Bronchus fibroblast of lung (primary cell): ENCODE measurements at places on chromosomes 1 and 21. TPM values are rescaled to one million over a fixed set of nuclear protein-coding genes. Genes with fewer than 3 reads are reported as not detected.

SLC1A7 gene
- not detected in 2 replicates for total RNA-seq

GPR61 gene
- total RNA-seq, result not detected in 2 replicates

FOXD3 gene
- not detected in 2 replicates for total RNA-seq

LCE2B gene
- not detected in 2 replicates for total RNA-seq

AMPD1 gene
- not detected in 2 replicates for total RNA-seq

TTLL7 gene
- 3.4 and 5.8 TPM in 2 replicates for total RNA-seq

UBXN10 gene
- total RNA-seq, result under 0.01 TPM in 2 replicates

SPRR1B gene
- not detected in 2 replicates for total RNA-seq

FGR gene
- total RNA-seq, result under 0.01 TPM in 1 of 2 replicates, not detected in the other

ITGB2 gene
- 0.34 TPM in 1 of 2 replicates, not detected in the other for total RNA-seq

CFAP126 gene
- total RNA-seq, result not detected in 2 replicates

SPATA1 gene
- total RNA-seq, result not detected in 2 replicates

STUM gene
- not detected in 2 replicates for total RNA-seq

COL11A1 gene
- 7.9 and 8.8 TPM in 2 replicates for total RNA-seq

ZNF683 gene
- not detected in 2 replicates for total RNA-seq

KIF26B gene
- total RNA-seq, result 0.59 and 1.0 TPM in 2 replicates

KRTAP12-2 gene
- not detected in 2 replicates for total RNA-seq

TENT5C gene
- total RNA-seq, result 0.17 and 0.30 TPM in 2 replicates

AIM2 gene
- total RNA-seq, result not detected in 2 replicates

OR10J1 gene
- not detected in 2 replicates for total RNA-seq

FOXO6 gene
- not detected in 2 replicates for total RNA-seq

CD244 gene
- not detected in 2 replicates for total RNA-seq

GOLT1A gene
- not detected in 2 replicates for total RNA-seq

SZT2 gene
- total RNA-seq, result 9.8 and 12.3 TPM in 2 replicates

SAMSN1 gene
- not detected in 2 replicates for total RNA-seq

HPDL gene
- total RNA-seq, result 5.0 and 7.1 TPM in 2 replicates

IQGAP3 gene
- 48.9 and 50.9 TPM in 2 replicates for total RNA-seq

GBP4 gene
- not detected in 2 replicates for total RNA-seq
